ENCODE measurements at places on chromosomes 1 and 21.
A peak's percentile ranks its signal among the peaks of the same experiment; 100 is the strongest.

GRCh38 chr1:94580367-94581115 is 39.0 kb upstream of the F3 start:
- no peaks in the 10 kb centered on the region for H3K36me3 ChIP-seq
- H3K27me3 ChIP-seq = peaks cover 14% of the 10 kb centered on the region
- no peak for DNase-seq
- no peak overlapping the region for H3K4me3 ChIP-seq
- H3K4me1 ChIP-seq = no peaks in the 10 kb centered on the region

DNA sequence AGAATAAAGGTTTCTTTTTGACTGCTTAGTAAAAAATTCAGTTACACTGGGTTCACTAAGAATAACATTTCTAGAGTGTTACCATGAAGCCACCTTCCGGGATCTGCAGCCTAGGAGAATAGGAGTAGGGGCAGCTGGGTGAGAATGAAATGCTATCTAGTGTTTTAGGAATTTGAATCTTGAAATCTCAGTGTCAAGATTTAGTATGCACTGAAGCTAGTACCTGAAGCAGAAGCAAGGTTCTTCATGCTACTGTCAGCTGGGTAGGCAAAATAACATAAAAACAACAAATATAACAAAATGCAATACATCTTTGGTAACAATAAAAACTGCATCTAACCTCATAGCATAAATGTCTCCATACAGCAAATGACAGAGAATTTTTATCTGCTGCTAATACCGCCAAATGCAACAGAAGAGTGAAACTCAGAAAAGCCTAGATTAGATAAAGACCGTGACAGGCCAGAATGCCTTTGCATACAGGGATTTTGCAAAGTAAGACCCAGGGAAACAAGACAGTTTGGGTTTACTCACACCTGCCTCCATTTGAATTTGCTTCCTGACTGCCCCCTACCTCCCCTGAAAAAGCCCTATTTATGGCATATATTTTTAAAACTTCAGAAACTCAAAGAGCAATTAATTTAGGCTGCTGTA is 58.2 kb downstream of the GADD45A start:
- peaks cover 9% of the 10 kb centered on the region for H3K4me1 ChIP-seq
- no peaks in the 10 kb centered on the region for H3K36me3 ChIP-seq
- DNase-seq = no peak

GRCh38 chr1:66154394-66154793 is 361.7 kb downstream of the PDE4B start:
- DNase-seq = no peak
- no peaks in the 10 kb centered on the region for H3K4me1 ChIP-seq
- H3K4me3 ChIP-seq = no peak overlapping the region
- peaks cover 19% of the 10 kb centered on the region for H3K27me3 ChIP-seq
- H3K36me3 ChIP-seq = no peaks in the 10 kb centered on the region

GRCh38 chr1:14794906-14795305 is 196.4 kb downstream of the KAZN start:
- no peaks in the 10 kb centered on the region for H3K36me3 ChIP-seq
- no peaks in the 10 kb centered on the region for H3K4me1 ChIP-seq
- no peak for DNase-seq
- no peaks in the 10 kb centered on the region for H3K27me3 ChIP-seq
- no peak overlapping the region for H3K4me3 ChIP-seq

GRCh38 chr1:13478692-13479091 is 35.1 kb downstream of the LRRC38 start:
- no peaks in the 10 kb centered on the region for H3K36me3 ChIP-seq
- H3K27me3 ChIP-seq = peaks cover 4% of the 10 kb centered on the region
- peaks cover 8% of the 10 kb centered on the region for H3K4me1 ChIP-seq
- DNase-seq = no peak

DNA sequence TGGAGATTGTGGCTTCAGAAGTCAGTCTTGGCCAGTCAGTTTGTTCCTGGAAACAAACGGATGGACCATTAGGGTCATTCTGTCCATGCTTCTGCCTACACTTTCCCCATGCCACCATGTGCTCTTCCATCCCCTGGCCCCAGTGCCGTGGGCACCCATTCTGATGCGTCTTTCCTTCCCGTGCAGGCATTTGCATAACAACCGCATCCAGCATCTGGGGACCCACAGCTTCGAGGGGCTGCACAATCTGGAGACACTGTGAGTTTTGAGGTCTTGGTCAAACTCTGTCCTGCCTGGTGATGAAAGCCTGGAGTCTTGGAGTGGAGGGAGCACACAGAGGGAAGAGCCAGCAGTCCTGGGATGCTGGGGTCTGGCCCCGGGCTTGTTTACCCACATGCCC is 61.1 kb downstream of the UBE2T start:
- peaks cover 31% of the 10 kb centered on the region for H3K27me3 ChIP-seq
- no peak for DNase-seq
- no peak overlapping the region for H3K27ac ChIP-seq
- peaks cover 14% of the 10 kb centered on the region for H3K4me1 ChIP-seq
- H3K36me3 ChIP-seq = no peaks in the 10 kb centered on the region

GRCh38 chr21:33751533-33751932 is 109.2 kb downstream of the ITSN1 start:
- no peaks in the 10 kb centered on the region for H3K4me1 ChIP-seq
- no peak overlapping the region for H3K27ac ChIP-seq
- peaks cover 5% of the 10 kb centered on the region for H3K27me3 ChIP-seq
- no peak overlapping the region for H3K4me3 ChIP-seq

DNA sequence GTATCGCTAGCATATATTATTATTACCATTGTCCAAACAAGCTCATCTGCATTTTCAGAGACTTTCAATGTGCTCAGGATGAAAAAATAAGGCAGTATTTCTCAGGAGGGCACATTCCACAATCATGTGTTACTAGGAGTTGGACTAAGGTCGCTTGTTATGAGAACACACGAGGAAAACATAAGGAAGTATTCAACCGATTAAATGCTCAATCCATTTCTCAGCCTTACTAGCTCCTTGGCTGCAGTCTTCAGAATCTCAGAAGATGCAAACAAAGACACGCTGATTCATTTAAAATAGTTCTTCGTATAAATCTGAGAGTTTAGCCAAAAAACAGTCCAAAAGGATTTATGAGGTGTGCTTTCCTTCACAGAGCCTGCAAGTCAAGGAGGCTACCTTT is 82.0 kb upstream of the JAK1 start:
- H3K4me1 ChIP-seq = peaks cover 19% of the 10 kb centered on the region
- H3K27ac ChIP-seq = no peak overlapping the region
- DNase-seq = no peak
- peaks cover 2% of the 10 kb centered on the region for H3K27me3 ChIP-seq

- no peaks in the 10 kb centered on the region for H3K36me3 ChIP-seq
- H3K4me1 ChIP-seq = peaks cover 2% of the 10 kb centered on the region
- H3K27me3 ChIP-seq = peaks cover 72% of the 10 kb centered on the region
- no peak overlapping the region for H3K4me3 ChIP-seq
- H3K27ac ChIP-seq = no peak overlapping the region
Measured at GRCh38 chr1:180224902-180225301, 5.2 kb upstream of the LHX4 start.

DNA sequence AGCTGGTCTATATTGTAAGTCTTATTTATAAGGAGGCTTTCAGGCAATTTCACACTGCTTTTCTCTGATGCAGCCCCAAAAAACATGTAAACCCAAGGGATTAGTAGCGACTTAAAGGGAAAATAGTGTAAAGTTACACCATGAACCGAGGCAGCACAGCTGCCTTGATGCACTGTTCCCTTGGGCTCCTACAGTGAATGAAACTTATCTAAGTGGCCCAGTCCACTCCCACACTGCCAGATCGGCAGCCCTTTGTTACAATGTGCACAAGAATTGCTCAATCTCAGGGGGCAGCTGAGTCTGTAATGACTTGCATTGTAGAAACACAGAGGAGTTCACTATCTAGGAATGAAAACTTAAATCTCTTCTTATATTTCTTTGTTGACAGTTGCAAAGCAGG is 120.8 kb upstream of the ADGRL2 start:
- no peak for DNase-seq
- H3K36me3 ChIP-seq = no peaks in the 10 kb centered on the region
- H3K4me1 ChIP-seq = no peaks in the 10 kb centered on the region
- no peak overlapping the region for H3K4me3 ChIP-seq
- no peaks in the 10 kb centered on the region for H3K27me3 ChIP-seq

DNA sequence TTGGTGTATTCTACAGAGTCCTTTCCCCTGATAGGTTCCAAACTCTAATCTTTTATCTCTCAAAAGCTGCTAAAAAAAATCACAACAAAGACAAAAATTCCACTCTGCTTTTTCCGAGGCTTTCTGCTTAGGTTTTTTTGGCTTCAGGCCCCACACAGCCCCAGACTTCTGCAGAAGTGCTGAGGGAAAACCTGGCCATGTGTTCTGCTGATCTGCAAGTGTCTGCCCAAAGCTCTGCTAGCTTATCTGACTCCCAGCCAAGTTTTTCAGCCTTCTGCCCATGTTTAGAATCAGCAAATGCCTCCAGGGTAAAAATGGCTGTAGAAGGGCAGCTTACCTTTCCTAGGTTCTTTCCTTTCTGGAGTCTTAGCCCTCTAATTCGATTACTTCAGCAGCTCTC is 28.4 kb downstream of the DISP3 start:
- H3K36me3 ChIP-seq = peaks cover 3% of the 10 kb centered on the region
- no peak overlapping the region for H3K27ac ChIP-seq
- no peak overlapping the region for H3K4me3 ChIP-seq

DNA sequence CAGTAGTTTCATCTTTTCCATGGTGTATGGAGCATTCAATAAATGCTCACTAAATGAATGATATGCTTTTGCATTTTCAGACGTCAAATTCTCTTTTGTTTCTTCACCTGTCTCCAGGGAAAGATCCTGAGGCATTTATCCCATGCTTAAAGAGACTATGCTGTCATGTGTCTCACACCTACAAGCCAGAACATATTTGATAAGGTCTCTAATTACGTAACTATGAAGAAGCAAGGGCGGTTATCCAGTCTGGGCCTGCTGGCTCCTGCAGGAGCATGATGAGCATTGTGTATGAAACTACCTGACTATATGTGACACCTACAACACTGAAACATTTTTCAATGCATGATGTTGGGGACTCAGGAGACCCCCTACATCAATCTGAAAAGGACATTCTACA is 51.8 kb downstream of the FBXO42 start:
- no peak for DNase-seq
- H3K4me3 ChIP-seq = no peak overlapping the region
- H3K27ac ChIP-seq = no peak overlapping the region
- H3K4me1 ChIP-seq = no peaks in the 10 kb centered on the region

DNA sequence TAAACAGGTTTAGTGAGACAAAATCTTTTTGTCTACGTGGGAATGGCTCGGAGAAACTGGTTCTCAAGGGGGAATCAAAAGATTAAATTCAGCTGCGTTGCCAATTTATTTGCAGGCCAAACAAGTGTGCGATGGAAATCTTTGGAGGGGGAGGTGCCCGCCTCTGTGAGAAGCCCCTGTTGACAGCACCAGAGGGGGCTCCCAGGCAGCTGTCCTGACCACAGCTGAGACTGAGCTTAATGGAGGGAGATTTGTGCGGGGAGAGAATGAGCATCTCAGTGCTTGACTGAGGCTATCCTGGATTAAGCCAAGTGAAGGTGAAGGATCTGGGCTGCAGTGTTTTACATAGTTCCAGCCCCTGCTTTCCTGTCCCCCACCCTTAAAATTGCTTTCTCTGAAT is 169.7 kb downstream of the ATG4C start:
- H3K4me3 ChIP-seq = no peak overlapping the region
- H3K36me3 ChIP-seq = no peaks in the 10 kb centered on the region

- no peak overlapping the region for H3K27ac ChIP-seq
- H3K4me1 ChIP-seq = peaks cover 4% of the 10 kb centered on the region
- peaks cover 11% of the 10 kb centered on the region for H3K36me3 ChIP-seq
- no peaks in the 10 kb centered on the region for H3K27me3 ChIP-seq
- H3K4me3 ChIP-seq = no peak overlapping the region
Measured at GRCh38 chr1:155184835-155185782, 11.5 kb downstream of the TRIM46 start.

DNA sequence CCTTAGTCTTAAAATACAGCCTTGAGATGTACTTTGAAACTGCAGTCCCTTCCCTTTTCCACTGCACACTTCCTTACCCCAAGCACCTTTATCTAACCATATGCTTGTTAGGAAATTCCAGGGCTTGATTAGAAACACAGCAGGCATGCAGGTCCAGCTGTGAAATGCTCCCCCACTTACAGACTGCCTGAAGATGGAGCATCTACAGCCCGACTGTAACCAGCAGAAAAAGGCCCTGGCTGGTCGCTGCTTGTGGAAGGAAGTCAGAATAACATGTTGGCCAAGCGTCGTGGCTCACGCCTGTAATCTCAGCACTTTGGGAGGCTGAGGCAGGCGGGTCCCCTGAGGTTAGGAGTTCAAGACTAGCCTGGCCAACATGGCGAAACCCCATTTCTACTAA is 37.2 kb downstream of the VN1R5 start:
- H3K4me3 ChIP-seq = no peak overlapping the region
- DNase-seq = no peak
- H3K4me1 ChIP-seq = peaks cover 21% of the 10 kb centered on the region

DNA sequence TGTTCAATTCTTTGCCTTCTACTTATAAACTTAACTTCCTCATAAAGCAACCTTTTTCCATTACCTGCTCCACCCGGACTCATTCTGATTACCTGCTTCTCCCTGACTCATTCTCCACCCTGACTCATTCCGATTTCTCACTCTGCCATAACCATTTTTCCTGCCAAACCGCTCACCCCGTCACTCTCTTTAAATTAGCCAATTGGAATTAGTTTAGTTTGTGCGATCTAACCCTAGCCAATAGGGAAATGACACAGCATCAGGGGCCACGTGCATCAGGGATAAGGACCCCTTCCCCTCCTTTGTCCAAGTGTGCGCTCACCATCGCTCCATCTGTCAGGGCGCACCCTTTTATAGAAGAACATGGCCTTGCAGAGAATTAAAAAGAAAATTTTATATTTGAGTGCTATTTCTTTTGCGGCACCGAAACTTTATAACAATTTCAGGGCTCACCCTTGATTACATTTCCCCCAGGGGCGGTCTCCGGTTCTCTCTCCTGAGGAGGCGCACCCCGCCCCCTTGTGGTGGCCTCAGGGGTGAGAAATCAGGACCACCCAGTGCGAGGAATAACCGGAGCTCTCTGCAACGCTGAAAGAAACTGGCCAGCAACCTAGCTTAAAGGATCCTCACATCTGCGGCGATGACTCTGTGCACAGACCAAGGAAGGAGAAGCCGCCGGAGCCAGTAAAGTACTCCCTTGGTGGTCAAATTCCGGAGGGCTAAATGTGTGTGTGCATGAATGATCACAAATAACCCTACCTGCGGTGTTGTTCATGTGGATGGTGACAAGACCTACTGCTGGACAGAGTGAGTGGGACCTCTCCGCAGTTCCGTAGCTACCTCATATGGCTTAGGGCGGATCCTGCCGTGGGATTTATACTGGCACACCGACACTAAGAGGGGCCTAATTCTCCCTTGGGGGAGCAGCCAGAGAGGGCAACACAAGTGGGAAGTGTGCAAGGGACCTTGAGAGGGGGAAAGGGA is 30.3 kb upstream of the CBR3 start:
- no peaks in the 10 kb centered on the region for H3K36me3 ChIP-seq
- peaks cover 40% of the 10 kb centered on the region for H3K27me3 ChIP-seq
- peak overlapping the region; percentile 25 for H3K4me3 ChIP-seq
- H3K27ac ChIP-seq = no peak overlapping the region
- H3K4me1 ChIP-seq = peaks cover 8% of the 10 kb centered on the region
